MM.1S (cell line): ENCODE measurements at places on chromosomes 4 and X.
A peak's percentile ranks its signal among the peaks of the same experiment; 100 is the strongest.

DNA sequence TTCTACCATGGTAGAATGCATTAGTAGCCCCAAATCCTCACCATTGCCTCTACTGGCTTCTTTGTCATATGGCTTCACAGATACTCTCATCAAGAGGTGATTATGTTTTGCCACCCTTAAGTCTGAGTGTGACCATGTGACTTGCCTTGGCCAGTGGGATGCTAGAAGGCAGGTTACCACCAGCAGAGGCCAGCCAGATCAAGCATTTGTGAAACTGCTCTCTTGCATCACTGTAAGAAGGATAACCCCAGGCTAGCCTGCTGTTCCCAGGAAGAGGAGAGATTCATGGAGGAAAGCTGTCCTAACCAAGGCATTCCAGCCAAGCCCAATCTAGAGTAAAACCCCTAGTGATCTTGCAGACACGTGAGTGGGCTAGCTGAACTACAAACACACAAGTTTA, 46.8 kb downstream of the USP46 start:
- DNase-seq, result no peak

DNA sequence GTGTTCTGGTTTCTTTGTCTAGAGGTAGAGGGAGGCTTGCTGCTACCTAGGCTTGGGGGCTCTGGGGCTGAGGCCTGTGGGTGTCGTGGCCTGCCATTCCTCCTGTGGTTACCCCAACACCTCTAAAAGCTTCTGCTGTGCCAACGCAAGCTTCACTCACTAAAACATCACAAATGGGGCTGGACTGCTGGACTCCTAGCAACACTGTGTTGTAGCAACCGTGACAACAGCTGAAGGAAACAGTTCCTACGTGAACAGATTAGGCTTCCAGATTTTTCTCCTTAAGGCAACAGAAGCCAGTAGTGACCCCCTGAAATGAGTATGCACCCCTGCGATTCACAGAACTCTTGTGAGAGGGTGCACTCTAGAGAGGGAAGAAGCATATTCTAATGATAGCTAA, 138.3 kb upstream of the TEX13D start:
- DNase-seq, result no peak

GRCh38 chr4:40055863-40056715, 561 bp upstream of the N4BP2 start:
- peak; percentile 78 for DNase-seq

GRCh38 chrX:29528281-29528680, 687.1 kb upstream of the MAGEB2 start:
- DNase-seq, result peak; percentile 33

GRCh38 chr4:72430988-72431387, 138.0 kb downstream of the ADAMTS3 start:
- DNase-seq, result no peak

DNA sequence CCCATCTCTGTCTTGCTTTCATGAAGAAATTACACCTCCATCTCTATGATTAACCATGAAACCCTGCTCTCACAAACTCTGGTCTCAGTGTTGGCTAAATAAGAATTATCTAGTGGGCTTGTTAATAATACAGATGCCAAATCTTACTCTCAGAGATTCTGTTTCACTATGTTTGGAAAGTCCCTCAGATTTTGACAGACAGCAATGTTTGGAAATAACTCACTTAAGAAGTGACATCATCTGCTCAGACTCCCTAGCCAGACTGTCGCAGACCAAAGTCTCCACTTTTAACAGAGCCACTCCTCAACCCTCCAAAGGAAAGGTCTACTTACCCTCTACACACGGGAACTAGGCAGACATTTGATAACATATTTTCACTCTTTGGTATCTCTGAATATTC, 328.5 kb upstream of the FGF16 start:
- DNase-seq, result peak; percentile 63

DNA sequence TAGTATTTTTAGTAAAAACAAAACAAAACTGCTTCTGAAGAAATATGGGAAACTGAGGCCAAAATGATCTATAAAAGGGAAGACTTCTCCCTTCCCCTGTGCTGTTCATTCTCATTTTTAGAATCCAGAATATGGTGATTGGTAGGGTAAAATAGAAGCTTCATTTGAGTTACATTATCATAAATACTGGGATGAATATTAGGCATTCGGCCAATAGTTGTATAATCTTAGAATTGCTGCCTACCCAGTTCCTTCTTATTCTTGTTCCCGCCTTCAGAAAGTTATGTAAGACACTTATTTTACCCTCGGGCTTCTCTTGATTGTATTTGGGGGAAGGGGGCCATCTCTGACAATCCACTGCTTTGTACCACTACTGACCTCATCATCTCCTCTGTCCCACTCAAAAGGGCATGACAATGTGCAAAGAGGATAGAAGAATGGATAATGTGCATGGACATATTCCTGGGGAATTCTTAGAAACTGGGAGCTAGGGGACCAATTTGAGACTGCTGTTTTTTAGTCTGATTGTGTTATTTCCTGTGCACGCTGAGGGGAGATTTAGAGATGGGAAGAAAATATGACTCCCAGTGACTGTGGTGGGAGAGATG, 588 bp downstream of the ART3 start:
- no peak for DNase-seq

DNA sequence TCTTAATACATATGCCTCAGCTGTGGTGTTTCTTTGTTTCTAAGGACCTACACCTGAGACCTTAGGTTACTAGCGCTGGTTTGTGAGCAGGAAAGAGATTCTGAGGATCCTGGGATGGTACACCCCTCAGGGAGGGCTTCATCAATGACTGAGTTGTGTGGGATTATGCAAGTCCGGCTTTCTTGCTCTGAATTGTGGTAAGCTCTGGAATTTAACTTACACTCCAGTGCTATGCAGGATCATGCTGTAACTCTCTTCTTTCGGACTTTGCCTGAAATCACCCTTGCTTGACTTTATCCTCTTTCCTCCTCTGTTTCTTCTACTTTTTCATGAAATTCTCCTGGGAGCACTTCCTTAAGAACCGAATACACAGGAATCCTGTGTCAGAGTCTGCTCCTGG, 431.5 kb upstream of the BOD1L1 start:
- DNase-seq, result no peak
